Activated gamma-delta T cell treated with anti-CD3 and anti-CD28 coated beads, Interleukin-2, amount 50 U/mL, for 16 hours (primary cell): ENCODE measurements at places on chromosomes 16 and 17.

- no peak for DNase-seq
These were observed 6.8 kb downstream of the TBKBP1 start for GRCh38 chr17:47700471-47701449.

GRCh38 chr16:69166221-69166833, 20.6 kb upstream of the SNTB2 start:
- DNase-seq: peak; percentile 66

DNA sequence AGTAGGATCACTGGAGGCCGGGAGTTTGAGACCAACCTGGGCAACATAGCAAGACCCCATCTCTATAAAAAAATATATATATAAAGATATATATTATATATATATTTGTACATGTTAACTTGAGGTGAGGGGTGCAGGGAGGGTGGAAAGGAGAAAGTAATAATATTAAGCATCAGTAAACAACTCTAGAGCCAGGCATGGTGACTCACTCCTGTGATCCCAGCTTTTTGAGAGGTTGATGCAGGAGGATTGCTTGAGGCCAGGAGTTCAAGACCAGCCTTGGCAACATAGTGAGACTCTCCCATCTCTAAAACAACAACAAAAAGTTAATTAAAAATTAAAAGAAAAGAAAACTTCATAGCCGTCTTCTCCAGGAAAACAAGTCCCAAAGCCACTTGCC, 61.7 kb upstream of the SMURF2 start:
- no peak for DNase-seq

DNA sequence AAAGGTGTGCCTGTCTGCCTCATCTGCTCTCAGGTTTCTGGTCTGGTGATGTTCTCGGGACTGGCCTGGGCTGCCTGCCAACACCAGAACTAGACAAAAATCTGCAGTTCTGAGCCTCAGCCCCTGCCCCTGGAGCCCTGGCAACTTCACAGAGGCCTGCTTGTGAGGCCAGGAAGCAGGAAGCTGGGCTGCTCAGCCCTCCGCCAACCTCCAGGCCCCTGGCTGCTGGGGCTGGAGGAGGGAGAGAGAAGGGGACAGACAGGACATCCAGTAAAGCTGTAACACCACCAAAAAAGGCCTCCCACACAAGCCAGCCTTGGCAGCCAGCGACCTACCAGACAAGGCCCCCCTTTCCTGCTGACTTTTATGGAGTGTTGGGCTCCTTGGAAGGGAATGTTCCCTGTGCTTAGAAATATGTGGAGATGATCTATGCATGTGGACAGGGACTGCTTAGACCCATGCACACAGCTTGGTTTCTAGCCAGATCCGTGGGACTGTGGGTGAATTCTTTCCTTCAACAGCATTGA, 157.6 kb downstream of the XYLT1 start:
- no peak for DNase-seq

GRCh38 chr17:62562656-62563055, 64.8 kb upstream of the MRC2 start:
- DNase-seq: no peak

DNA sequence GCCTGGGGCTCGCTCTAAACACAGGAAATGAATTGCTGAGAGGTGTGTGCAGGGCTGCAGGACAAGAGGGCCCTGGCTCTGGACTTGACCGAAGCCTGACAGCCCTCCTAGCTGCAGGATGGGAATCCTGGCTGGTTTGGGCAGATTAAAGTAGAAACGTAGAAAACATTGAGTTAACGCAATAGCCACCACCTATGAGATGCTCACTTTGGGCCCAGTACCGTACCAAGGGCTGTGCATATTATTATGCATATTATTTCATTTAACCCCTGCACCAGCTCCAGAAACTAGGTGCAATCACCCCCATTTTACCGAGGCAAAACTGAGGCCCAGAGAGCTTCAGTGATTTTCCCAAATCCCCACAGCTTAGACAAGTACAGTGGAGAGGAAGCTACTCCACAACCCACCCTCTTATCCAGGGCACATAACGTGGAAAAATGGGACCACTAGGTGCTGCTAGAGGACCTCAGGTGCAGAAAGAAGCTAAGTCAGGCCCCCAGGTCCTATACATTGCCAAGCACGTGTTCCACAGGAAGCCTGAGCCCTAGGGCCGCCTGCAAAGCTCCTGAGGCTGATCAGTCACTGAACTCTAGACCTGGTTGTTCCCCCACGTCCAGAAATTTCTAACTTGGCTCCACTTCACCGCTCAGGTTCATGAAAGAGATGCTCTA, 79.2 kb downstream of the MYH11 start:
- no peak for DNase-seq

- peak; percentile 38 for DNase-seq
These were observed 720 bp upstream of the ZPBP2 start for GRCh38 chr17:39867084-39867879.
